ENCODE measurements at places on chromosomes 3 and 15.

DNA sequence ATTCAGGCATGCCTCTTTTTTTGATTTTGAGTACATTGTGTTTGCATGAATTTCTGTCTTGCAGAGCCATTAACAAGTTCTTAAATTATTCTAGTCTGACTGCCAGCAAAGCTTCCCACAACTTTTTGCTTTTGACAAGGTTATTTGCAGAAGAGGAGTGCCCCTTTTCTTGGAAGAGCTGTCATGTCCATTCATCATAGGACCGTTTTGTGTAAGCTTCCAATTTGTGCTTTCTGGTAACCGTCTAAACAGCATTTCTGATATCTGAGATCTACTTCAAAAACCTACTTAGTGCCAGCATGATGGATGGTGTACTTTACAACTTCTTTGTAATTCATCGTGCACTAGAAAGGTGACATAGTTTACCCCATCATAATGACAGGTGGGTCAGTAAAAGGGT is 379.7 kb downstream of the NAALADL2 start:
- no peak for DNase-seq

- DNase-seq = no peak
These were observed 139.1 kb downstream of the TLE3 start for GRCh38 chr15:69958496-69959084.

GRCh38 chr15:96353930-96354730 is 23.6 kb downstream of the NR2F2 start:
- DNase-seq = no peak

- DNase-seq = peak; percentile 60
These were observed 12.9 kb downstream of the OCA2 start for GRCh38 chr15:28086175-28086703.

GRCh38 chr3:119311081-119311925 is 17.1 kb downstream of the ARHGAP31 start:
- no peak for DNase-seq
